ACHN (cell line): ENCODE measurements at places on chromosomes 6 and 20.

- no peak for DNase-seq
Observed at GRCh38 chr6:151379933-151380847, 11.2 kb downstream of the ZBTB2 start.

DNA sequence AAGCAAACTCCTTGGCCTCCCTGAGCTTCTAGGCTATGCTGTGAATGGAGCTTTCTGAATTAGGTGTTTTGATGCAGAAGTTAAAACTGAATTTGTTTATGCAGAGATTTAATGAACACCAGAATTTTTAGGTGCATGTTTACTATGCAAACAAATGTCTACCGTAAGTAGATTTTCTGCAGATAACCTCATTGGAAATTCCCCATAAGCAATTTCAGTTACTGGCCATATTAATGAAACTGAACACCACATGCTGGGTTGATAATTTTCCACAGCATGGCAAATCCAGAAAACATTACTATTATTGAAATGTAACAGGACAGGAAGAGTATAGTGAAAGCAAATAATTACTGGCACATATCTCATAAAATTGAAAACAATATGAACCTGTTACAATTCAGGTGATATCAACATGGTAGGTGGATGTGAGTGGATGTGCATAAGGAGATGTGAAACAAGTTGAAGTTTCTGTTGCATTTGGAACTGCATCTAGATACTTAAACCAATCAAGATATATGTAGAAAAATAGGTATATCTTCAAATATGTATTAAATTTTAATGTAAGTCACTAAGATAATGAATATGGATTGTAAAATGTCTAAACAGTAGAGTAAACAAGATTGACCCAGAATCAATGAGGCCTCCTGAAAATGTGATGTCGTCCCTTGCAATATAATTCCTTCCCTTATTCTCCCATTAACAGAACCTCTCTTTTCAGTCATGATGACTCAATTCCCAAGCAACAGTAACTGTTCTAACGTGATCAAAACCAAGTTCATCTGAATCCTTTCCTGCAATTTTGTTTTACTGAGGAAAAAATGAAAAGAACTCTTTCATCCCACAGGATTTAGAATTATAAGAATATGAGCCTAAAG, 11.0 kb downstream of the PTCHD4 start:
- DNase-seq: no peak

GRCh38 chr20:17647391-17648314, 34.4 kb downstream of the RRBP1 start:
- no peak for DNase-seq

GRCh38 chr6:93523365-93523764, 104.0 kb upstream of the EPHA7 start:
- DNase-seq: no peak

DNA sequence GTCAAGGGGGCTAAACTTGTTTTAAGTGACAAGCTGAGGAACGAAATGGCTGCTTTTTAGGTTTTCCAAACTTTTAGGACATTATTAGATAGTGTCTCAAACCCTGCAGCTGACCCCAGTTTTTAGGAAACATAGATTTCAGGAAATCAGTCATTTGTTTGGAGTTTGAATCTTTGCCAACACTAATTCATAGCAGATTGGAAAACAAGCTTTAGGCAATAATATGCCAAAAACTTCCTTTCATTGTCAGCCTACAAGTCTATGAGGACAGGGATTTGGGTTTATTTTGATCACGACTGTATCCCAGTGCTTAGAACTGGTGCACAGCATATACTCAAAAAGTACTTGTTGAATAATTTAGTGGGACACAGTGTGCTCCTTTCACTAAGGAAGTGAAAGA, 123.2 kb downstream of the TINAG start:
- no peak for DNase-seq

- no peak for DNase-seq
Observed at GRCh38 chr6:152918991-152919390, 63.9 kb downstream of the FBXO5 start.

DNA sequence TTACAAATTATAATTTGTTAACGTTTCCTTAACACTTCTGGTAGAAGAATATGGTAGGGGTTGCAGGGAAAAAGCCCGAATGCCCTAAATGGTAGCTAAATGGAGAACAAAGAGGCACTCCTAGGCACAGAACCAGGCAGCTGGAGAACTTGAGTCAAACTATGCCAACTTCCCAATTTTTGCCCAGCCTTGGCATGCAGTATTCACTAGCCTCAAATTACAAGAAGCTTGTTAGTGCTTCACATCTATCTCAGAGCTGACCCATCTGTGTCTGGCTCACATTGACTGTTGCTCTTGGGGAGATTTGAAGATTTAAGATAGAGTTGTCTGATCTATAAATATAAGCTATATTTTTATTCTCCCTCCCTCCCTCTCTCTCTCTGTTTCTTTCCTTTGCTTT, 19.4 kb upstream of the LRFN2 start:
- no peak for DNase-seq
